ENCODE measurements at places on chromosomes 11 and 22.

- no peak for DNase-seq
Measured at GRCh38 chr11:121889186-121889585, 226.8 kb downstream of the BLID start.

GRCh38 chr22:17229991-17230630 is 10.9 kb upstream of the ADA2 start:
- DNase-seq: no peak

GRCh38 chr11:64313491-64314145 is 3.7 kb downstream of the TRMT112 start:
- no peak for DNase-seq

DNA sequence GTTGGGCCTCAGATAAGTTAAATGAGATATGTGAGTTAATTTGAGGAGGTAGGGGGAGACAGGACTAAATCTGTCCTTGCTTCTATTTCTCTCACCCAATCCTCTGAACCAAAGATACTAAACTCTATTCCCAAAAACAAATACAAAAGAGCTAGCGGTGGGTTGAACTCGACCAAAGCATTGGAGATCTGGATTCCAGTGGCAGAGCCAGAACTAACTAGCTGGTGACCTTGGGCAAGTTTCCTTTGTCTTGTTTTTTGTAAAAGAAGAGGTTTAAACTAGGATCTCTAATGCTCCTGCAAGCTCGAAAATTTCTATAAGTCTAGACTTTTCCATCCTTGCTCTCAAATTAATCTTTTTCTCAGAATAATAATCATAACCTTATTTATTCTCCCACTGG is 1.5 kb downstream of the ME3 start:
- DNase-seq: no peak

DNA sequence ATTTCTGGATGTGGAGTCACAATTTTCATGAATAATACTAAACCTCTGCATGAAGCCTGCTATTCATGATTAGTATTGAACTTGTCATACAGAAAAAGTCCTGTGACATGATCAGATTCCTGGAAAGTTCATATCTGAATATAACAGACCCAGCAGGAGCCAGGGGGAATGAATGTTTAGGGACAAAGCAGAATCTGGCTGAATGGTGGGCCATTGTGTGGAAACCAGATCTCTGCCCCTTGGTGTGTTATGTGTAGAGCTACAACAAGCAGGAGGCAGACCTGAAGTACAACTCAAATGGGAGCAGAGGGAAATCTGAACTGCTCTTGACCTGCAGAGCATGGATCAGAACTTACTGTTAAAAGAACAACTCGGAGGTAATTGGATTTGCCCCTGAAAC is 30.3 kb downstream of the KREMEN1 start:
- DNase-seq: no peak

DNA sequence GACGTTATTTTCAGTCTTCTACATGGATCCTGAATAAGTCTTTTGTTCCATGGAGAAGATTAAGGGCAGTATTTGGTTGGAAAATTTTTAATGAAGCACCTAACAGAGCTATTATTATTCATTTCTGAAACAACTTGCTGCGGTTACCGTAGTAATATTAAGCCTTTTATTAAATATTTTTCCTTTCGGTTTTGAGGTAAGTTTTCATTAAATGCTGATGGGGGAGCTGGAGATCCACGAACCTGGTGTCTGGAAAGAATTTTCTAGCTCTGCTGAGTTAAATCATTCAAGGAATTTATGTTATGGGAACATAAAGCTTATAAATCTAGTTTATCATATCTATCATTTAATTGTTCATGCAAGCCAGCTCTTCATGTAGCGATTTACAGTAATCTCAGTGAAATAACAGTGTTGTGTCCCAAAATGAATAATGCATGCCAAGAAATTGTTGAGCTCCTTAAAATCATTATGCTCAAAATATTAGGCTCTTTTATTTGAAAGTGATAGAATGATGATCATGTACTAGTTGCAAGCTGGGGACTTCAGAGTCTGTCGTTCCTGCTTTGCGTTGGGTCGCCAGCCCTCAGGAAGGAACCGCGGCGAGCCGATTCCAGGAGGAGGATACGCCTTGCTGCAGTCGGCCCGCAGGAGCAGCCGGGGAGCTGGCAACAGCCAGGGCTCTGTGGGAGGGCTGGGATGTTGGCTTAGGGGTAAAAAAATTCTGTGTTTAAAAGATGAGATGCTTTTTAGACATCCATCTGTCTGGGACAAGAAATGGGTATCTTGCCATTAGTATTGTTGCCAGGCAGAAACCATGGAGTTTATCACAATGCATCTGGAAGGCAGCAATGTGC is 83.1 kb downstream of the TBC1D22A start:
- no peak for DNase-seq

DNA sequence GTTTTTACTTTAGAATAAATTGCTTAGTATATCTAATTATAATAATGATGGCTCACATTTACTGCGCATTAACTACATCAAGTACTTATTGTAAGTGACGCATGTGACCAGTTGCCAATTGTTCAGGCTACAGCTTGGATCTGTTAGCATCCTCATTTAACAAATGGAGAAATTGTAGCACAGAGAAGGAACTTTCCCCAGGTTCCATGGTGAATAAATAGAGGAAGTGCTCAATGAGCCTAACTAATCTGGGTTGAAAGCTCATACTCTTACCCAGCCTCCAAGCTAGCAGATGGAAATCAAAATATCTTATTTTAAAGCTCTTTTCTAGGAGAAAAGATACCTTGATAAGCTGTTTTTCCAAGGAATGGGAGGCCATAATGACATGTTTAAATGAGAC is 19.8 kb downstream of the MMP27 start:
- no peak for DNase-seq

DNA sequence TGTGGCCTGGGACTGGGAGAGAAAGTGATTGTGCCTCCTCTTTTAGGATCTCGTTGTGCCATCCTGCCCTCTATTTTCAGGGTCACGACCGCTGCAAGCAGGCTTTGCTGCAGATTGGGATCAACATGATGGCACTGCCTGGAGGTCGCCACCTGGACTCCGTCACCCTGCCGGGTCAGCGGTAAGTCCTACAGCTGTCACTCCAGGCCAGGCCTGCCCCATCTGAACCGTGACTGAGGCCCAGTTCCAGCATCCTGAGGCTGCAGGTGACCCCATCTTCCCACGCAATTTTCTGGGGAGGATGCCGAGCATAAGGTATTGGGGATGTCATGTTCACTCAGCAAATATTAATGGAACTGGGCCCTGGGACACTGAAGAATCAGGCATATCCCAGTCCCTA is 34.3 kb downstream of the INSC start:
- DNase-seq: no peak

- DNase-seq: no peak
Measured at GRCh38 chr11:64292460-64293254, 1.6 kb downstream of the KCNK4 start.

- DNase-seq: no peak
Measured at GRCh38 chr11:125069008-125069407, 5.9 kb downstream of the SLC37A2 start.

- no peak for DNase-seq
Measured at GRCh38 chr11:9831122-9831521, 167.2 kb downstream of the SWAP70 start.

DNA sequence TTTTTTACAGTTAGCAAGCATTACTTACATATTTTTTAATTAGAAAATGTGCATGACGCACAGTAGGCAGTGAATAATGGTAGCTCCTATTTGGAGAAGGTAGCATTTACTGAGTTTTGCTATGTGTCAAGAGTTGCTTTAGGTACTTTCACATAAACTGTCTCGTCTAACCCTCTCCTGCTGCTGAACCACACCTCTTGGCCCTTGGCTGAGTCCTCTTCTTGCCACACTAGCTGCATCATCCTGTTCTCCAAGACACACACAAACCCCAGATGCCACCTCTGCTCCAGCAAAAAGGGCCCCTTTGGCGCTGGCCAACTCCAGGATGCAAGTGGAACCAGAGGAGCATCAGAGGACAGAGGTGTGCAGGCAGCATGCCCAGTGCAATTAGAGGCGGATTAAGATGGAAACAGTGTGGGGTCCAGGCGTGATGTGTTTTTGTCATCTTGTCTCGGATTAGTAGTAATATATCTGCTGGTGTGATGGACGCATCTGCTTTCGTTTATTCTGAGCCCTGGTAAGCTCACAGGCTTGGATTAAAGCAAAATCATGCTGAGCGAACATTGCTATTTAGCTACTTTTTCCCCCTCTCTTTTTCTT is 367.0 kb upstream of the CADM1 start:
- DNase-seq: no peak

GRCh38 chr11:126525216-126525615 is 169.7 kb downstream of the ST3GAL4 start:
- DNase-seq: no peak

DNA sequence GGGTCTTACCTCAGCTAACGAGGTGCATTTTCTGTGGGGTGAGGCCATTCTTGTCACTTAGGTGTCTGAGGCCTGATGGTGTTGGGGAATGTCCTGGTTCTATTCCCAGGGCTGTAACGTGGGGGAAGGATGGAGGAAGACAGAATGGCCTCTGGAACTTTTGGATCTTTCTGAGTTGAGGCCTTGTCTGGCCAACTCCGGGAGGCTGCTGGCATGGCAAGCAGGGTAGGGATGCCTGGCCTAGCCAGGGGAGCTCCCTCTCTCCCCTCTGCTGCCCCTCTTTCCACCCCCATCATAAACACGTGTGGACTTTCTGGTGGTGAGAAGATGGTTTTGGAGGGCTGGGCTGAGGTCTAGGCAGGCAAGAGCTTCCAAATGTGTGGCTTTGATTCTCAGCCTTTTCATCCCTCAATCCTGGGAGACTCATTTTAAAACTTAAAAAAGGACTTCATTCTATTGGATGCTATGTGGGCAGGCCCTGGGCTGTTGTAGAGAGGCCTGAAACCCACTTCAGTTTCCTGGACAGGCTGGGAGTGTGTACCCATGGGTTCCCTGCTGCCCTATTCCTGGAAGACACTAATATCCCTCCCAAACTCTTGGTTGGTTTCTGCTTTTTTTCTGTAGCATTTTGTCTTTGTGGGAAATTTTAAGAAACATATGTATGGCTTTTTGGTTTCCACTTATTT is 30.9 kb downstream of the ZBTB16 start:
- no peak for DNase-seq

GRCh38 chr11:8800520-8801110 is 110.4 kb upstream of the AKIP1 start:
- no peak for DNase-seq

- no peak for DNase-seq
Measured at GRCh38 chr11:69058511-69059270, 10.0 kb downstream of the TPCN2 start.

DNA sequence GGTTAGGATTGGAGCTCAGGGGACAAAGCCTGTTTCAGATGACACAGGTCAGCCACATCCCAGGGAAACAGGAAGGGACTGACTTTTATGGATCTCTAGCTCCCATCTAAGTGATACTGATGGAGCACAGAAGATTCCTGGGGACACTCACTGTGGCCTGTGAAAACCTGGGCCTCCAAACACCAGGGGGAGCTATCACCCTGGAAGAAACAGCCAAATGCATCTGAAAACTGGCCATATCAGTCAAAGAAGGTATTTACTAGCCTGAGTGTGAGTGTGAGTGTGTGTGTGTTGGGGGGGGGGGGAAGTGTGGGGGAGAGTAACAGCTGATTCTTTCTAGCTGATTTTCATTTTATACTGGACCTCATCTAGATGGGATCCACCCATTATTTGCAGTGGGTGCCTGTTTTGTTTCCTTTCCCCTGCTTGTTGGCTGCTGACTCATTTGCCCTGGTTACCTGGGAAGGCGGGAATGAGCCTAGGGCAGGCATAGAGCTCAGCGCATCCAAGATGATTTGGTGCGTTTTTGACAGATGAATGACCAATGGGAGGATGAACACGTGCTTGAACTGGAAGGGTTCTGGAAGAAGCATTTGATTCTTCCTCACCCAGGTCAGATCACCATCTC is 284.0 kb downstream of the KIRREL3 start:
- DNase-seq: peak; percentile 54

DNA sequence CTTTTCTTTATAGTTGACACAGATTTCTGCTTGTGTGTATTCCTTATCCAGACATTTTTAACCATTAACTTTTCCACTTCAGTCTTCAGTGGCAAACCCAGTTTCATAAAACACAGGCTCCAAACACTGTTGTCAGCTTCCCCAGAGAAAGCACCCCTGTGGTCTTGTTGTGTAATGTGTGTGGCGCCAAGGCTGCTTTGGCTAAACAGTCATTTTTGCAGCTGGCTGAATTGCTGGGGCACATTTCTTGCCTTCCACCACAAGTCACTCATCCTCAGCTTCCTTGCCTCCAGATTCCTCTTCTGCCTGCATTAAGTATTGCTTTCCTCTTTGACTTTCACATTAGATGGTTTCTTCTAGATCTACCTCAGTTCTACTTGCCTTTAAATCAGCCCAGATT is 40.5 kb downstream of the ARHGAP1 start:
- DNase-seq: no peak

DNA sequence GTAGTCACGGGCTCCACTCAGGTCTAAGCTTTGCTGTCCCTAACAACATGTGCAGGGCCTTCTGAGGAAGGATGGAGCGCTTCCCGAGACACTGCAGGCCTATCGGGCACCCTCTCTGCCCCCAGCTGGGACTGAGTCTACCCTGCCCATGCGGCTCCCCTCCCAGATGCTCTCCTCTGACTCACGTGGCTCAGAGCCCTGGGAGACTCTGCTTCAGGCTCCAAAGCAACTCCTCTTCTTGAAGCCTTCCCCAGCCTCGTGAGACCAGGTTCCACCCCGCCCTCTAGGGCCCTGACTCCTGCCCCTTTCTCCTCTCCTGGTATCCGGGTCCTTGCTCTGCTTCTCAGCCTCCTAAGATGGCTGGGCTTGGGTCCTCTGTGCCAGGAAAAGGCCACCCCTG is 28.4 kb upstream of the ARFGAP3 start:
- no peak for DNase-seq

GRCh38 chr11:74123008-74123448 is 47.8 kb downstream of the C2CD3 start:
- no peak for DNase-seq

Data from stimulated activated CD4-positive, alpha-beta T cell treated with anti-CD3 and anti-CD28 coated beads, Interleukin-15, amount 100 ng/mL, for 24 hours (primary cell).